ENCODE measurements at places on chromosomes 2 and 18.
A peak's percentile ranks its signal among the peaks of the same experiment; 100 is the strongest.

DNA sequence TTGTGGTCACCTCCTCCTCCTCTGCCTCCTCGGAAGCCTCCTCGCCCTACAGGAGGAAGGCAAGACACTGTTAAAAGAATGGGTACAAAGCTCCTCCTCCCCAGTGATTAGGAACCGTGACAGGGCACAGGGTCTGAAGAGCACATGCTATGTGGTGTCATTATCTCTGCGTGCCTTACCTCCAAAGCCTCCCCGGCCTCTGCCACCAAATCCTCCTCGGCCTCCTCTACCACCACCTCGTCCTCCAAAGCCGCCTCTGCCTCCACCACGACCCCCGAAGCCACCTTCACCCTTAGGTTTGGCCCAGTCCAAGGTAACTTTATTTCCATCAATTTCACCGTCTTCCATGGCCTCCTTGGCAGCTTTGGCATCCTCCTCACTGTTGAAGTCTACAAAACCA is 9.1 kb downstream of the NCL start:
- no peak for DNase-seq

- DNase-seq = no peak
Observed at GRCh38 chr2:74441690-74442482, at the start of gene RTKN. TSS of gene RTKN (minus strand) at chr2:74441937. CDS start at chr2:74441816, 121 bp downstream.

DNA sequence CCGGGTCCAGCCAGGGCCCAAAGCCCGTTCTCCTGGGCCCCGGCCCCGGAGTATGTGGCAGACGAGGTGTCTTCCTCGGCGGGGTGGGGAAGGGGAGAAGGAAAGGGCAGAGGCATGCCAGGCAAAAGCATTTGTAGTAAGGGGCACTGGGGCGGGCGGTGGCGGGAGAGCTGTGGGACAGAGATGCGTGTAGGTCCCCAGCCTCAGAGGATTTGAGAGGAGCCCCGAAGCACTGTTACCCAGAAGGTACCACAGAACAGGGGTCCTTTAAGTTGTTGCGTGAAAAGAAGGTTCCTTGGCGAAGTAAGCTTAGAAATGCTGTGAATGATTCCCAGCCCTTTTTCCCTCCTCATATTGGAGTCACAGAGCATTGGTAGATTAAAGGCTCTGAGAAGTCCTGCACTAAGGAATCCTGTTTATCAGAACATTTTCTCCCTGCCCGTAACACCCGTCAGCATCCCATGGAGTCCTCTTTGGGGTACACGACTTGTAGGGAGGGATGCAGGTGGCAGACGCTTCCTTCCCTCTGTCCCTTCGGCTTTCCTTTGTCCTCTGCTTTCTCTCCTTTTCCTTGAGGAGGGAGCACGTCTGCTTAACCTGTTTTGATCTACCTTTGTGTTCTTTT is 12.5 kb downstream of the GAREM2 start:
- no peak for DNase-seq

DNA sequence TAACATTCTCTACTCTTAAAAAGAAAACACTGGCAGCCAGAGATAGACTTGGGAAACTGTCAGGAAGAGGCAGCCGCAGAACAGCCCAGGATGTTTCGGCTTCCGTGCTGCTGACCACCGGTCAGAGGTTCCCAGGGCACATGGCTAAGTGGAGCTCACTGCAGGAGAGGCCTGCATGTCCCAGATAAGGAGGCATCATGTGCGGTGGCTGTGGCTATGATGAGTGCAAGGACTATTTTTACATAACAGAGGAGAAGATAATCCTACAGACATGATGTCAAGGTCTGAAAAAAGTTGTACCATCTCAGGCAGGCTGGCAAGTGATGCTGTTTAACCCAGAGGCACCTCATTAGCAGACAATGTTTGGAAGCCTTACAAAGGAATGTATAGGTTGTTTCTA is 252.3 kb downstream of the CYRIA start:
- DNase-seq = no peak

GRCh38 chr2:174266288-174266687 is 18.0 kb upstream of the OLA1 start:
- no peak for DNase-seq

DNA sequence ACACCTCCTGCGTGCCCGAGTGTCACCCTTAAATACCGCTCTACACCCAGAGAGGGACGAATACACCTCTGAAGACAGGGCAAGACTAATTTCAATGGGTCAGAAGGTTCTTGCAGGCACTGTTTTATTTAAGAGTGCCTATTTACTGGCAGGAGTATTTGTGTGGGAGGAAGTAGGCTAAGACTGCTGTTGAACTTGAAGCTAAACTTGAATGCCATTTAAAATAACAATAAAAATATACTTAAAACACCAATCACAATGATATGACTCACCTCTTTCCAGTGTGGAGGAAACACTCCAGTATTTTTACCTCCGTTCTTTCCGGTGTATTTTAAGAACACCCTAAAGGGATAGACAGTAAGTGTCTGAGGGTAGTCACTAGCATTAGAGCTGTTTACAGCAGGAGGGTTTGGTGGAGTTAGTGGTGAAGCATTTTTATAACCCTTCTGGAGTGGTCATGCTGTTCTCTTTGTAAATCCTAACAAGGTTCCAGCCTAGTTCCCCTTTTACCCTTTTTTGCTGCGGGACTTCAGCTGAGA is 9.6 kb upstream of the HOXD1 start:
- no peak for DNase-seq

- DNase-seq = no peak
Observed at GRCh38 chr2:14557111-14557510, 75.4 kb upstream of the LRATD1 start.

DNA sequence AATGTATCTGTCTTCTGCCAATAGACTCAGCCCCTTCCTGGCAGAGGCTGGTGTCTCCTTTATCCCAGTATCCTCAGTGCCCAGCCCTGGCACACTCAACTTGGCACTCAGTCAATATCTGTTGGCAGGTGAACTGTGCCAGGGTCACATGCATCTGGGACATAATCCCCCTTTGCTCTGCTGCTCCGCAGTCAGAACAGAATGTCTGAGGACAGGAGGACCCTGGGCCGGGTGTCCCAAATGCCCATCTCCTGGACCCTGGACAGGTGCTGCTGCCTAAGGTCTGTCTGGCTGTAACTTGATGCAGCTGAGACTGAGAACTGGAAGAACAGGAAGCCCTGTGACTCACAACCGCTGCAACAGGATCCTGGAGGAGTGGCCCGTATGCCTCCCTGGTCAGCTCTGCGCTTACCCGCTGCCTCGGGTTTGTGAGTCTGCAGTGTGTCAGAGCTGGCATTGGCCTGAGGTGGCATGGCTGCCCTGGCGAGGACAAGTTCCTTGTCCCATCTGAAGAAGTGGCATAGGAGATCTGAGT is 11.4 kb downstream of the HK2 start:
- no peak for DNase-seq

DNA sequence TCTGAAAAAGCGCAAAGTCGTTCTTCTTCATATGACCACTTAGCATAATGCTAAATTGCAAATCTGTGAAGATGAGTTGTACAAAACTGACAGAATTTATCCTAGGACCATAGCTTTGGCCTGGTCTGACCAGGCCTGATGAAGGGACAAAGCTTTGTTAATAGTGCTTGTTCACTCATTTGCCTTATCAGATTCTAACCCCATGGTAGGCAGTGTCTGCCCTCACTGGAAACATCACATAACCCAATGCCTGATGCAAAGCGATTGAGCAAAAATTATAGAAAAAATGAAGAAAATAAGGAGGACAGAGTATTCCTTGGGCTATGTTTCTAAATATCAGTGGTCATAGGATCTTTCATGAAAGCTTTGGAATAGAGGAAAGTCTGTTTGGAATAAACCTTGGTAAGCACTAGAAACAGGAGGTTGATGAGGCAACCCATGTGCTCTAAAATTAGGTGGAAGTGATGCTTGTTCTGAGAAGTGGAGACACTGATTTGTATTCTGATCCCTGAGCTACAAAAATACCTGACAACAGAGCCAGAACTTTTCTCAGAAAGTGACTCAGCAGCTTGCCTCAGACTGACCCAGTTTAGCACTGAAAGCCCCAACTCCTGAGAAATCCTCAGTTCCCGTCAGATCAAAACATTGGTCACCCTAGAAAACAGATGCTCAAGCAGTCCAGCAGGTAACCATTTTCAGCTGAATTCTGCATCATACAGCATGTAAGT is 131.4 kb upstream of the MAPRE2 start:
- DNase-seq = no peak

GRCh38 chr2:10028988-10029874 is 14.1 kb upstream of the KLF11 start:
- DNase-seq = peak; percentile 28

DNA sequence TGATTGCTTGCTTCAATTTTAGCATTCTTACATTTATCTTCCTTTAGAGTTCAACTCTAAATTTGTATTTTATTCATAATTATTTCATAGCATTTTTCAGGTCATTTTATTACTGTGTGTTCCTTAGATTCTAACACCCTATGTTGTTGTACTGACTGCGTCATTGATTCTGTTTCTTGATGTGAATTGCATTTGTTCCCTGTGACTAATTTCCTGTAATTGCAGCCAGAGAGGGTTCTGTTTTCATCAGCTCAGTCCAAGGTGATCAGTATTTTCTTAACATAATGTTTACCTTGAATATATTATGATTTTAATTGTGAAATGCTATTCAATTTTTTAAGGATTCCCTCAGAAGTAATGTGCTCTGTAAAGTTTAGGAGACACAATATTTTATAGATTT is 970.2 kb upstream of the PIK3C3 start:
- no peak for DNase-seq

DNA sequence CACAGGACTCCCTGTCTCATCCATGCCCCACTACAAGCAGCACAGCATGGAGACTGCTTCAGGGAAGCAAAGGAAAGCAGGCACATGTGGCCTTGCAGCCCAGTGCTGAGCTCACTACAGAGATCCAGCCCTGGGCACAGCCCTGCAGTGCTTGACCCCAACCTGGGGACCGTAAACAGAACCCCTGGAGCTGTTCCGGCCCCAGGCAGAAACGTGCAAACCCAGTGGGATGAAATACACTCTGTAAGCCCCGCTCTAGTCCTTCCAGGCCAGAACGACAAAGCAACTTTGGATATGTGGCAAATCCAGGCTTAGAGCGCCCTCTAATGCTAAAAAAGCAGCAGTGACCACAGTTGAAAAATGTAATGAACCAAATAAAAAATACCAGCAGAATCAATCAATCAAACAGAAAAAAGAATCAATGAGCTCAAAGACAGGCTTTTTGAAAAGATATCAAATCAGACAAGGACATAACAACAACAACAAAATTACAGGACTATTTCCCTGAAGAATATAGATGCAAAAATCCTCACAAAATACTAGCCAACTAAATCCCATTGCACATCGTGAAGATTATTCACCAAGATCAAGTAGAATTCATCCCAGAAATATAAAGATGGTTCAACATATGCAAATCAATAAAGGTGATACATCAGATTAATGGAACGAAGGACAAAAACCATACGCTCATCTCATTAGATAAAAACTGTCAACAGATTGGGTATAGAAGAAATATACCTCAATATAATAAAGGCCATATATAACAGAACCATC is 45.6 kb downstream of the ZNF519 start:
- no peak for DNase-seq

DNA sequence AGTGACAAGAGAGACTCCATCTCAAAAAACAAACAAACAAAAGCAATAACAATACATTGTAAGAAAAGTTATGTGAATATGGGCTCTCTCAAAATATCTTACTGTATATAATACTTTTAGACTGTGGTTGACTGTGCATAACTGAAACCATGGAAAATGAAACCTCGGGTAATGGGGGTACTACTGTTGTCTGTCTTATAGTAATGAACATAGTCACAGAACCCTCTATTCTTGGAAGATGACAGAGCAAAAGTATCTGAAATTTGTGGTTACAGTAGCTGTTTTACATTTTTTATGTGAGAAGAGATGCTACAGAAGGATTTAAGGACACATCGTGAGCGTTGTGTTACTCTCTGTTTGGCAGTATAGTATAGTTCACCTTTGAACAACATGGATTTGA is 60.5 kb downstream of the MAP4K4 start:
- DNase-seq = no peak

DNA sequence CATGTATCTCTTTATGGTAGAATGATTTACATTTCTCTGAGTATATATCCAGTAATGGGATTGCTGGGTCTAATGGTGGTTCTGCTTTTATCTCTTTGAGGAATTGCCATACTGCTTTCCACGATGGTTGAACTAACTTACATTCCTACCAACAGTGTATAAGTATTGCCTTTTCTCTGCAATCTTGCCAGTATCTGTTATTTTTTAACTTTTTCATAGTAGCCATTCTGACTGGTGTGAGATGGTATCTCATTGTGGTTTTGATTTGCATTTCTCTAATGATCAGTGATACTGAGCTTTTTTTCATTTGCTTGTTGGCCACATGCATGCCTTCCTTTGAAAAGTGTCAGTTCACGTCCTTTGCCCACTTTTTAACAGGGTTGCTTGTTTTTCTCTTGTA is 55.1 kb downstream of the CYTIP start:
- DNase-seq = no peak

GRCh38 chr2:212136216-212136795 is 402.3 kb downstream of the ERBB4 start:
- no peak for DNase-seq

GRCh38 chr2:119544939-119545475 is 758 bp downstream of the CFAP221 start:
- no peak for DNase-seq

DNA sequence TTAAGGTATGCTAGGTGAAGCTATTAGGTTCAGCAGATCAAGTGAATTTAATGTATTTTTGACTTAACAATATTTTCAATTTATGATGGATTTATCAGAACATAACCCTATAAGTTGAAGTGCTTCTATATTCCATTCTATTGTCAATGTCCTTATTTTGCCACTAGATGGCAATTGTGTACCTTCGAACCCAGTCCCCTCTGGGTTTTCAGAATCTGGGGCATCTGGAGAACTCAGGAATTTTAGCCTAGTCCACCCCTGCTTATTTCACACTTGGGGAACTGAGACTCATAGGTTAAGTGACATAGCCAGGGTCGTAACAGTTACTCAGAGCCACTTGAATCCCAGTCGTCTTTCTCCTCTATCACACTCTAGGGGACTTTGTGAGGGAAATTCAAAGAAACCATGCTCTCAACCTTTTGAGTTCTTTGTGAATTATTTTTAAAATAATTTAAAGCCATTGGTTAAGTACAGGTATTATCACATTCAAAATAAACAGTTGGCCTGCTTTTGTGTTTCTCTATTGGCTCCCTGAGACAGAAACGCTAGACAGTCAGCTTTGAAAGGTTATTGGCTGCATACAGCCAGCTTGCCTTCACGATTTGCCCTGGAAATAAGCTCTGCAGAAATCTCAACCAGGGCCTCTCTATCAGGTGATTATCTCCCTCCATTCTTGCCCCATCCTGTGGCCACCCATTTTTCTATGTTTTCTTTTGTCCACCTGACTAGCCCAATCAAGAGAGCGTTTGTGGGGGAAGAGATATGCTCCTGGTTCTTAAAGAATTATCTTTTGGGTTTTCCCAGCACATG is 145.0 kb downstream of the TTC27 start:
- DNase-seq = no peak

- DNase-seq = no peak
Observed at GRCh38 chr2:48852938-48853337, 97.4 kb upstream of the LHCGR start.

GRCh38 chr2:50746526-50746925 is 285.4 kb downstream of the NRXN1 start:
- DNase-seq = no peak

- no peak for DNase-seq
Observed at GRCh38 chr2:119760237-119760955, 674 bp downstream of the PTPN4 start.

Data from stimulated activated CD8-positive, alpha-beta memory T cell treated with anti-CD3 and anti-CD28 coated beads, Interleukin-15, amount 100 ng/mL, for 24 hours (primary cell).